Sigmoid colon (tissue), 7 donors: ENCODE measurements at places on chromosomes 4 and X. TPM values are rescaled to one million over a fixed set of nuclear protein-coding genes. Genes with fewer than 3 reads are reported as not detected.

- DNase-seq: no peak
Measured at GRCh38 chr4:76622717-76623116, 187.7 kb downstream of the SHROOM3 start.

The RXFP1 gene
- not detected for total RNA-seq

The UBA1 gene
- total RNA-seq: 81.1 TPM

- no peak for DNase-seq
Measured at GRCh38 chr4:37719021-37719420, 32.8 kb upstream of the RELL1 start.

The FOXR2 gene
- not detected for total RNA-seq

DNA sequence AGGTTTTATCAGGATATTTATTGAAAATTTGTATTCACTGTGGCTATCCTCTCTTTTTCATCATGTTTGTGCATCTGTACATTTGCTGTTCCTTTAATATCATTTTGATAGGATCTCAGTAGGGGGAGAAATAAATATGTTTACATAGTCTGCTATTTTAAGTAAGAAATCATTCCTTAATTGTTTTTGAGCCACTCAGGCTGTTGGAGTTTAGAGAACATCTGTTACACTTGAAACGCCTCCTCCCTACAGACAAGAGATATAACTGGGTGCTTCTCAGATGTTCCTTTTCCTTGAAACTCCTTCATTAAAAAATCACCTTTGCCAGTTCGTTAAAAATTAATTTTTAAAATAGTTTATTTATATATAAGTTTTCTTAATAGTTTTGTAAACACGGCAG, 59.4 kb downstream of the QRFPR start:
- no peak for DNase-seq

DNA sequence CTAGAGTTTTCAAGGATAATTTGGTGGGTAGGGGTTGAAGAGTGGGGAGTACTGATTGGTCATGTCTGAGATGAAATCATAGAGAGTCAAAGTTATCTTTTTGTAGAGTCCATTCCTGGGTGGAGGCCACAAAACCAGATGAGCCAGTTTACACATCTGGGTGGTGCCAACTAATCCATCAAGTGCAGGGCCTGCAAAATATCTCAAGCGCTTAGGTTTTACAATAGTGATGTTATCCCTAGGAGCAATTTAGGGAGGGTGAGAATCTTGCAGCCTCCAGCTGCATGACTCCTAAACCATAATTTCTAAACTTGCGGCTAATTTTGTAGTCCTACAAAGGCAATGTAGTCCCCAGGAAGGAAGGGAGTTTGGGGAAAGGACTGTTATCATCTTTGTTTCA, 988.3 kb upstream of the LCORL start:
- no peak for DNase-seq

DNA sequence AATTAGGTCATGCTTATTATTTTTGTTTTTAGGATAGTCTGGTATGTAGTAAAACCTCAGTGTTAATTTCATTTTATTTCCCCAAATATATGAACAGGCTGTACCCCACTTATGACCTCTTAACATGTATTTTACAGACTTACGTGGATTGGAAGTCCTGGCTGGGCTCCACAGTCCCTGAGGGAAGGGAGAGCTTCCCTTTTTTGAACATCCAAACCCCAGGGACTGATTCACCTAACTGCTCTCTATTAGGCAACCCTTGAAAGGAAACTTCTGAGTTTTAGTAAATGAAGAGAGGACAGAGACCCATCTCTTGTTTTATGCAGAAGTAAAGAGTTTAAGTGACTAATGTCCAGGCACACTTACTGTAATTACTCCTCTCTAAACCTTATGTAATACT, 233.1 kb upstream of the SPRY1 start:
- DNase-seq: no peak

DNA sequence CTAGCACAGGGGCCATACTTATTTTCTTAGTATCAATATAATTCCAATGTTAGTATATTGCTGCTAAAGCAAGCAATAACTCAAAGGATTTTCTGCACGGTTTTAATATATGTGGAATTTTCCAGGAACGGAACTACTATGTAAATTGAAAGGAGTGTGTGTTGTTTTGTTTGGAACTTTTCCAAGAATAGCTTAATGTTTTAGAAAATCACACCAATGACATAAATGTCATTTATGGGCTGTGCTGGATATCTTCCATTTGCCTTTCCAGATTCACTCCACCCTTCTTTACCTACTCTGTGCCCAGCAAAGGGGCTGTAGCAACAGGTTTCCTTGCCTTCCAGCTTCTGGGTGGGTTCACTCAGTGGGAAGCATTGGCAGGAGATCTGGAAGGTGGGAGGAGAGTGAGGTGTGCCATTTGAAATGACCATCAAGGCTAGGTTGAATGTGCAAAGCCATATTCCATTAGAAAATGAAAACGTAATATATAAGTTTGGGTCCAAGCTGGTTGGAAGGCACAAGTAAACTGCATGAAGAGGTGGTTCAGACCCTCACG, 25.2 kb upstream of the ZFX start:
- no peak for DNase-seq

DNA sequence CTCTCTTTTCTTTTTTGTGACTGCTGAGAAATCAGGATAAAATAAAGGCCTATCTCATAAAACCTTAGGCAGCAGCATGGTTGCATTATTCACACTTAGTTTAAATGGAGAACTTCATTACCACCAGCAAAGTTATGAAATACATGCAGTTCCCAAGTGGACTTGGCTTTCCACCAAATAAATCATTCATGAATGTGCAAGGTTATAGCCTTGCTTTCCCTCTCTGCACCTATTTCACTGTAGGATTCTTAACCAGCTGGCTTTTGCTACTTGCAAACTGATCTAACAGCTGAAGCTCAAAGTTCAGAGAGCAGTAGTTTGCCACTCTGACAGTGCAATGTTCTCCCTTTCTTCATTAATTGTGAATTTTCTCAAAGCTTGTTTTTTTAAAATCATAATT, 140.1 kb upstream of the SMIM31 start:
- no peak for DNase-seq

DNA sequence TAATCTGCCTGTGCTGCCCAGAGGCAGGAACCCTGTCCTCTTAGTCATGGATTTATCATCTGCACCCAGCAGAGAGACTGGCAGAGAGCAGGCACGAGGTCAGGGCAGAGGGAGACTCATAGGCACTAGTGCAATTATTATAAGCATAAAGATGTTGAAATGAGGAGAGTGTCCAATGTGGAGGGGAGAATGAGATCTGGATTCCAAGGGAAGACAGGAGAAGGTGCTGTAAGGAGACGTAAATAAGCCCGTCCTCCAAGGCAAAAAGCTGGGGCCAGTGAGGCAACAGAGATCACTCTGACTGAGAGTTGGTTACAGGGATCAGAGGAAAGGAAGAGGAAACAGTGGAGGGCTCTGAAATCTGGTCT, 406.2 kb downstream of the MAPK10 start:
- no peak for DNase-seq

The QDPR gene
- 18.1 TPM for total RNA-seq

The GAGE12J gene
- not detected for total RNA-seq

GRCh38 chr4:14853176-14853943, 148.9 kb upstream of the CPEB2 start:
- no peak for DNase-seq

DNA sequence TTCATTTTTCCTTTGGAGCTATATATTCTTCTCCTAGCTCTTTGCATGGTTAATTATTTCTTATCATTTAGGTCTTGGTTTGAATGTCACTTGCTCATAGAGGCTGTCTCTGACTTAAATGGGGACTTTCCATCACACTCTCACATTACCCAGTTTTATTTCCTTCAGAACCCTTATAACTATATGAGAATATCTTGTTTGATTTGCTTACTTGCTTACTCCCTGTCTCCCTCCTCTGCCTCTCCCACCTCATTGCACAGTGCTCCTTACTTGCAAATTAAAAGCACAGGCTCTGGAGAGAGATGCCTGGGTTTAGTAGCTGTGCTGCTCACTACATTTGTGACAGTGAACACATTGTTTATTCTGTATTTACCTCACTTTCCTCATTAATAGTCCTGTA, 174.6 kb downstream of the SOWAHB start:
- DNase-seq: no peak

The GPR34 gene
- 10.5 TPM for total RNA-seq

- no peak for DNase-seq
Measured at GRCh38 chr4:19372390-19372789, 879.3 kb upstream of the SLIT2 start.

DNA sequence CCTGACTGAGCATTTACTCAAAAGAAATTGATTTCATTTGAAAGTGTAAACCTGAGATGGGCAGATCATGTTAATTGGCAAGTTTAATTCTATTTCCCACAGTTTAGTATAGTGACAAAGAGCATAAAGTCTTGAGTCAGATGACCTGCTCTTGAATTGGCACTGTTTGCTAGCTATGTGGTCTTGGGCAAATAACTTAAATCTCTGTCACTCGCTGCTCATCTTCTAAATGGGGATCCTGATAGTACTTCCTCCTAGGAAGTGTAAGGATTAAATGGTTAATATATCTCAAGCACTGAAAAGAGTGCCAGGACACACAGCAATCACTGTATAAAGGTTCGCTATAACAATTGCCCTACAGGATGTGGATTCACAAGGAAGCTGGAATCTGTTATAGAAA, 242.8 kb upstream of the JADE1 start:
- DNase-seq: no peak

The CT45A5 gene
- total RNA-seq: not detected

DNA sequence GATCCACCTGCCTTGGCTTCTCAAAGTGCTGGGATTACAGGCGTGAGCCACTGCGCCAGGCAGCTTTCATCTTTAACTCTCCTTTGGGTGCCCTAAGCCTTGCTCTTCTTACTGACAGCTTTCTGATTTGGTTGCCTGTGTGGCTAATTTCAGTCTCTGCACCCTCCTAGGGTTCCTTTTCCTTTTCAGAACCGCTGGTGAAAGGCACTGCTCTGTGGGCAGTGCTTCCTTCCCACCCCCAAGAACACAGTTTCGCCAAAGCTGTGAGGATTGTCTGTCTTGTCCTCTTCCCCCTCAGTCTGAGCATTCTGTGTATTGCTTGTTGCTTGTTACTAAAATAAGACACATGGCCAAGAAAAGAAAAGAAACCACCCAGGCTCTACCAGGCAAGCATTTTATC, 101.4 kb upstream of the FRMPD3 start:
- no peak for DNase-seq

GRCh38 chrX:8987672-8988250, 46.2 kb downstream of the FAM9B start:
- no peak for DNase-seq

DNA sequence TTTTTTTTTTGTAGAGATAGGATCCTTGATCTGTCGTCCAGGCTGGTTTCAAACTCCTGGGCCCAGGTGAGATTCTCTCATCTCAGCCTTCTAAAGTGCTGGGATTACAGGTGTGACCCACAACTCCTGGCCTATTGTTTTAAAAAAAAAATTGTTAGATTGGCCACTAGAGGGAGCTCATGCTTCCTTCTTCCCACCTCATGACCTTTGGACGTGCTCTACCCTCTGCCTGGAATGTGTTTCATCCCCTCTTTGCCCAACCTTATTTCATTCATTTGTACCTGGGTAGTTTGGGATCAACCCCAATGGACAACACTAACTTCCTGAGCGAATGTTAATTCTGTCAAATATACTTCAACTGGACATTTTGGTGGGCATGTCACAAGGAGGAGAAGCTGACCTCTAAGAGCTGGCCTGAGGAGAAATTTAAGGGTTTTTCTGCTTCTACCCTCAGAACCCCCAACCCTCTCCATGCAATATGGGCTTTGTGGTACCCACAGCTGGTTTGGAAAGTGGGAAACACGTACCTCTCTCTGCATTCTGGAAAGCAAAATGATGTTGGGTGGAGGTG, 6.4 kb downstream of the PPEF2 start:
- no peak for DNase-seq

DNA sequence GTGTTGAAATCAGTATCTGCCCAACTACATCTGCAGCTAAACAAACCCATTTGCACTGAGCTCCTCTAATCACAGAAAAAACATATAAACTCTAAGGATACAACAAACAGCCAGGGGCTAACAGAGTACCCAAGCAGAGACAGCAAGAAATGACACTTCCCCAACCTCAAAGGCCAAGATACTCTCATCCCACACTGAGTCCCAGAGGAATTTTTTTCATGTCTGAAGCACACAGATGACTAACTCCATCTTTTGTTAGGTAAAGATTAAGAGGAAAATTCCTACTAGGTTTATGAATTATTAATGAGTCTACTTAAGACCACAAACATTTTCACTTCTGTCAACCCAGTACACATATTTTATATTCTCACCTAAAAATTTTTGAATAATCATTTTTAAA, 31.6 kb downstream of the SEPSECS start:
- DNase-seq: no peak

DNA sequence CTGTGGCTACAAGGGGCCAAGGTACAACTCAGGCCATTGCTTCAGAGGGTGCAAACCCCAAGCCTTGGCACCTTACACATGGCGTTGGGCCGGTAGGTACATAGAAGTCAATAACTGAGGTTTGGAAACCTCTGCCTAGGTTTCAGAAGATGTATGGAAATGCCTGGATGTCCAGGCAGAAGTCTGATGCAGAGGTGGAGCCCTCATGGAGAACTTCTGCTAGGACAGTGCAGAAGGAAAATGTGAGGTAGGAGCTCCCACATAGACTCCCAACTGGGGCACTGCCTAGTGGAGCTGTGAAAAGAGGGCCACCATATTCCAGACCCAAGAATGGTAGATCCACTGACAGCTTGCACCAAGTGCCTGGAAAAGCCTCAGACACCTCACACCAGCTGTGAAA, 92.1 kb upstream of the SFRP2 start:
- no peak for DNase-seq

- DNase-seq: no peak
Measured at GRCh38 chrX:101619364-101619763, 1.6 kb upstream of the ARMCX6 start.

DNA sequence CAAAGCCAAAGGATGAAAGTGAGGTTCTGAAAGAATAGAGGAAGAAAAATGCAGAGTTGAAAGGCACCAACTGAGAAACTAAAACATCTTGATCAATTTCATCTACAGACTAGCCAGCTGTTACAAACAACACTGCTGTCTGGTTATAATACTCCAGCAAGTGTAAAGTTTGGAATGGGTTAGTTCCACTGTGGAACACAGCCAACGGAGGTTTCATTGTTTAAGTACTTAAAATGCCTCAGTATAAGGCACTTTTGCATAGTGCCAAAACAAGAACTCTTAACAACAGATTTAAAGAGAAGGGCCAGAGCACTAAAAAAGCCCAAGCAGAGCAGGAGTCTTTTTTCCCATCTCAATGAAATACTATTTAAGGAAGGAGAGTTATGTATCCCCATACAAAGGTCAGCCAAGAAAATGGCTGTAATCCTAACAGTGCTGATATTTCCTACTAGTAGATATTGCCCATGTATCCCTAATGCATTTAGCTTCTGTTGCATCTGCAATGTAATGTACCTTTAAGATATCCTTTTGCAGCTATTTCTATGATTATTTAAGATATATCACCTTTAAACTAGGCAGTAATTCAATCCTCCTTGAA, 16.5 kb downstream of the ACSL4 start:
- DNase-seq: no peak
